ENCODE measurements at places on chromosomes 5 and 9.

DNA sequence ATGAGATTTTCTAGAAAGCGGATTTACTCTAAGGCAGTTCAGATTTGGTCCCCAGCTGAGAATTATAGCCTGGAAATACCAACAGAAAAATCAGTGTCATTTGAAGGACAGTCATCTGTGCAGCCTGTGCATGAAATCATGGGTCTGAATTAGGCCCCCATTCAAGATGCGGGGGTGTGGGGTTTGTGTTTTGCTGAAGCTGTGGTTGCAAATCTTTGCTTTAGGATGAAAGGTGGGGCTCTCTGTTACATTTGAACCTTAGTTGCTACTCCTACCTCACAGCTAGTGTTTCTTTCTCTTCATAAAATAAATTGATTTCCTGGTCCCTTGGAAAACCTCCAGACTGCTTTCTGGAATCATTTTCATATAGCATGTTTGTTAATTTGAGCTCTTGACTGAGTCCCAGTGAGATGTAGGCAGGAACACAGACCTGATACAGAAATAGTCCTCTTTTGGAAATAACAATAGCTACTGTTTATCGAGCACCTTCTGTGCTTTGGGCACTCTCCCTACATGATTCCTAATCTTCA is 4.8 kb upstream of the ABL1 start:
- no peak for DNase-seq

DNA sequence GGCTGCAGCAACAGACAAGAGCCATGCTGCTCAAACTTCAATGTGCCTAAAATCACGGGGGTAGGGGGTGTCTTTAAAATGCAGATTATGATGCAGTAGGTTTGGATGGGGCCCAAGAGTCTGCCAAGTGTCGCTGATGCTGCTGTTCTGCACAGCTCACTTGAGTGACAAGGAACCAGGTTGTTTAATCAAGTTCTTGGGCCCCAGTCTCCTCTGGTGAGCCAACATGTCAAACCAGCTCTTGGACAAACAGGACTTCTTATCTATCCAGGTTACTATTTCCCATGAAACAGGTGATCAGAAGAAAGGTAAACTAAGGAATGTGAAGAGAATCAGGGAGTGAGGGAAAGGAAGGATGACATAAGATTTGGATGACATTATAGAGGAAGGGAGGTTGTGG is 78.0 kb downstream of the APBA1 start:
- DNase-seq: no peak

- DNase-seq: no peak
These were observed 174.4 kb downstream of the MARCHF11 start for GRCh38 chr5:16005225-16005624.

DNA sequence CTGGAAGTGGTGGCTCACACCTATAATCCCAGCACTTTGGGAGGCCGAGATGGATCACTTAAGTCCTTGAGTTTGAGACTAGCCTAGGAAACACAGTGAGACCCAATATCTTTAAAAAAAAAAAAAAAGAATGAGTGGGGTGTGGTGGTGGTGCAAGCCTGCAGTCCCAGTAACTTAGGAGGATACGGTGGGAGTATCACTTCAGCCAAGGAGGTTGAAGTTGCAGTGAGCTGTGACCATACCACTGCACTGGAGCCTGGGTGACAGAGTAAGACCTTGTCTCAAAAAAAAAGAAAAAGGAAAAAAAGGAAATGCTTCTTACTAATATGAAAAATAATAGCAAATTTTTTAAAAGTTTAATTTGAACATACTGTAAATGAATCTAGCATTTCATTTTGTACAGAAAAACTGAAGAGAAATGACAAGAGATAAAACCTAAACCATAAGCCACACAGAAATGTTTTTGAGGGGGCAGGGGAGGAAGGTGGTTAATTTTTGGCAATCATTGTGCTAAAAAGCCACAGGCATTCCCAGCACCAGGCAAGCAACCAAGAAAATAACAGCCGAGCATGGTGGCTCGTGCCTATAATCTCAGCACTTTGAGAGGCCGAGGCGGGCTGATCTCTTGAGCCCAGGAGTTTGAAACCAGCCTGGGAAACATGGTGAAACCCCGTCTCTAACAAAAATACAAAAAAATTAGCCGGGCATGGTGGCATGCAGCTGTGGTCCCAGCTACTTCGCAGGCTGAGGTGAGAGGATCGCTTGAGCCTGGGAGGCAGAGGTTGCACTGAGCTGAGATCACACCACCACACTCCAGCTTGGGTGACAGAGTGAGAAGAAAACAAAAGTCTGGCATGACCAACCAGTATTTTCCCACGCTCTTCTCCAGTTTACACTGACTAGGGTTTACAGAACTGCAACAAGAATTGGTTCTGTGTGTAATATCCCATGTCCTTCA is 114.5 kb upstream of the NR5A1 start:
- no peak for DNase-seq

- DNase-seq: no peak
These were observed 203.2 kb downstream of the CD180 start for GRCh38 chr5:66993448-66993847.

DNA sequence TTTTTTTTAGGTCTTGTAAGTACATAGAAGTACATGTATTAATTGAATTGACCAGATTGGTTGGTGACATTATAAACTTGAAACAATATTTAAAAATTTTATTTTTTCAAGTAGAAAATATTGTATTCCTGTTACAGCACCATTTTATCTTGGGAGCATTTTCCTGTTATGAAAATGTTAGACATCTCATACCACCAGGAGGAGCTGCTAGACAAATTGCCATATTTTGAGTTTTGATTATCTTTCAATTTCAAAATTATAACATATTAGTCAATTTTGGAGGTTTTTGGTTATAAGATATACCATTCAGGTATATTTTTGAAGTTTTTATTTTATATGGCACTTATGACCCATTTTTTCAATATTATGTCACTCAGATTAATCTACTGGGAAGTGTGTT is 84.4 kb downstream of the CNTLN start:
- no peak for DNase-seq

DNA sequence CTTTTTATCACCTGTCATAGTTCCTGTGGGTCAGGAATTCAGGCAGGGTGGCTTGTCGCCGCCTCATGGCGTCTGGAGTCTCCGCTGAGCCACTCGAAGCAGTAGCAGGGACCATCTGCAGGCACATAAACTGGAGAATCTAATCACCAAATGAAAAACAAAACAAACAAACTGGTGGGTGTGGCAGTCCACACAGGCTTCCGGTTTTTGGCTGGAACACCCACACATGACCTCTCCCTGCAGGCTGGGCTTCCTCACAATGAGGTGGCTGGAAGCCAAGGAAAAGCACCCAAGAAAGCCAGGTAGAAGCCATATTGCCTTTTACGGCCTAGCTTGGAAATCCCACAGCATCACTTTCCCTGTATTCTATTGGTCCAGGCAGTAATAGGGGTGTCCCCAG is 197.0 kb downstream of the SYK start:
- peak; percentile 84 for DNase-seq
